Activated effector memory CD4-positive, alpha-beta T cell treated with anti-CD3 and anti-CD28 coated beads, Interleukin-2, amount 50 U/mL, for 16 hours (primary cell): ENCODE measurements at places on chromosomes 12 and 14.

GRCh38 chr12:94898388-94898787, 105.1 kb downstream of the NDUFA12 start:
- DNase-seq, result no peak

DNA sequence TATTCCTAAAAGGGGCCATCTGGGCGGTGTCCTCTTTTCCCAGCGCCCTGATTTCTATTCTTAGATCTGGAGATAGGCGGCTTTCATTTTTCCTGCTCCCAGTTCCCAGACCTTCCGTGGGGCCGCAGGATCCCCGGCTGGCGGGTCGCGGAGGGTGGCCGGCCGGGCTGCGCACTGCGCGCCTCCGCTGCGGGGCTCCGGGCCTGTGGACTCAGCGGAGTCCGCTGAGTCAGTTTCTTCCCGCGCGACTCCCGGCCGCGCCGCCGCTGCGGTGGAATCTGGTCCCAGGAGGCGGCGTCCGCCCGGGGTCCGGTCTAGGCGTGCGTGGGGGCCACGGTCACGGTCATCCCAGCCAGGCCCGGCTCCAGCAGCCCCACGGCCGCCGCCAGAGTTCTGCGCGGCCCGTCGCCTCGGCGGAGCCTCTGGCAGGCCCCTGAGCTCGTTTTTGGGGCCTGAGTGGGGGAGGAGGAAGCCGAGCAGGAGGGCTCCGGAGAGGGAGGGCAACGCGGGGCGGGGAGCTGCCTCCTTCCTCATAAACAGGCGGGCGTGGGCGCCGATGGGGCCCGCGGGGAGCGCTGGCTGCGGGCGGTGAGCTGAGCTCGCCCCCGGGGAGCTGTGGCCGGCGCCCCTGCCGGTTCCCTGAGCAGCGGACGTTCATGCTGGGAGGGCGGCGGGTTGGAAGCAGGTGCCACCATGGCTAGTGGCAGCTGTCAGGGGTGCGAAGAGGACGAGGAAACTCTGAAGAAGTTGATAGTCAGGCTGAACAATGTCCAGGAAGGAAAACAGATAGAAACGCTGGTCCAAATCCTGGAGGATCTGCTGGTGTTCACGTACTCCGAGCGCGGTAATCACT, at the start of gene LRRK2:
LRRK2 (plus strand) TSS at position 559 of the 853 bp plus-strand sequence; CDS start at position 694, 135 bp downstream.
- peak; percentile 73 for DNase-seq

- no peak for DNase-seq
Measured at GRCh38 chr14:23118506-23119362, at the start of gene CEBPE. TSS of gene CEBPE (minus strand) at chr14:23119255. CDS start at chr14:23119091, 164 bp downstream.

- peak; percentile 89 for DNase-seq
Measured at GRCh38 chr12:120012067-120012621, 23.1 kb downstream of the BICDL1 start.

GRCh38 chr12:54974279-54974678, 10.3 kb downstream of the TESPA1 start:
- DNase-seq, result no peak

DNA sequence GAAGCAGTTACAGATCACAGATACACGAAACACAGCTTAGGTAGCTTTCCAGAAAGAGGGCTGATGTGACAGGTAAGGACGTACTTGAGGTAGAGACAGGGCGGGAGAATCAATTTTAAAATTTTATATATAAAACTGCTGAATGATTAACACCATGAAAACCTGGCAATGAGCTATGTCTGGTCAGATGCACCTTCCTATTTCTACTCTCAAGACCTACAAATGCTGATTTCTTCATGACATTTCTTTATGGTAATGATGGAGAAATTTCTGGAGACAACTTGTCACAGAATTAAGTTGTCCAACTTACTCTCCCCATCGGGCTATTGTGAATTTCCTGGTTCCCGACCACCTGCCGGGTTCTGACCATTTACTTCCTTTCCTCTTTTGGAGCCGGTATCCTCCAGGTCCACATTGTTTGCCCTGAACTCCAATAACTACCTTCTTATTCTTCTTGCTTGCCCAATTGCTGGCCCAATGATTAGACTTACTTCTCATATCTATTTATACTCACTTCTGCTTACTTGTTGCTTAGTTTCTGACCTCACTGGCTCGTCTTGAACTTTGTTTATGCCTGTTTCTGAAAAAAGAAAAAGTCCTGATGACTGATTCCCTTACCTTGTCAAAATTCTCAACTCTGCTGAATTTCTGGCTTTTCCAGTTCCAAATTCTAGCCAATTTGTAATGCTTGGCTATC, 12.8 kb upstream of the ATP2B1 start:
- DNase-seq, result no peak

DNA sequence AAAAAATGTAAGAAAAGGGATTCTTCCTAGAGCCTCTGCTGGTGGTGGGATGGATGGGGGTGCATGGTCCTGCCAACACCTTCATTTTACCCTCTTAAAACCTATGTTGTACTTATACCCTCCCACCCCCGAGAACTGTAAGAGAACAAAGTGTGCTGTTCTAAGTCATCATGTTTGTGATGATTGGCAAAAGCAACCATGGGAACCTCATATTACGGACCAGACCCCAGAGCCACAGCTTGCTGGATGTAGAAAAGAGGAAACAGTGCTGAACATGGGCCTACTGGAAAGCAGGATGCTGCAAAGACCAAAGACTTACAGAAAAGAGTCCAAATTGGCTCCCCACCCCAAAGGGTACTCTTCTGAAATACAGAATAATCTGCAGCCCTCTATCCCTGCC, 311.2 kb downstream of the DUSP6 start:
- no peak for DNase-seq

DNA sequence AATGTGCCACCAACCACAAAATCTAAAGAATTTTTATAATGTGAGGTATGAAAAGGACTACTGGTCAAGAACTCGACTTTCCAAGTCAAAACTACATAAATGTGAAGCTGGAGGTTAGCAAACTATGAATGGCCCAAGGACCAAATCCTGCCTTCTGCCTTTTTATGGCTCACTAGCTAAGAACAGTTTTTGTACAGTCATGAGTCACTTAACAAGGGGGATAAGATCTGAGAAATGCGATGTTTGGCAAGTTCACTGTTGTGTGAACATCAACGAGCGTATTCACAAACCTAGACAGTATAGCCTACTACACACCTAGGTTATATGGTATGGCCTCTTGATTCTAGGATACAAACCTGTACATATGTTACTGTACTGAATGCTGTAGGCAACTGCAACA, 28.2 kb downstream of the FERMT2 start:
- no peak for DNase-seq
